ENCODE measurements at places on chromosomes 5 and 9. TPM values are rescaled to one million over a fixed set of nuclear protein-coding genes. Genes with fewer than 3 reads are reported as not detected.

The NR4A3 gene
- total RNA-seq = not detected

GRCh38 chr5:14450018-14450524 lies 131.5 kb upstream of the OTULINL start:
- DNase-seq = peak; percentile 59

The CCL27 gene
- not detected for total RNA-seq

The ARHGEF37 gene
- total RNA-seq = not detected

DNA sequence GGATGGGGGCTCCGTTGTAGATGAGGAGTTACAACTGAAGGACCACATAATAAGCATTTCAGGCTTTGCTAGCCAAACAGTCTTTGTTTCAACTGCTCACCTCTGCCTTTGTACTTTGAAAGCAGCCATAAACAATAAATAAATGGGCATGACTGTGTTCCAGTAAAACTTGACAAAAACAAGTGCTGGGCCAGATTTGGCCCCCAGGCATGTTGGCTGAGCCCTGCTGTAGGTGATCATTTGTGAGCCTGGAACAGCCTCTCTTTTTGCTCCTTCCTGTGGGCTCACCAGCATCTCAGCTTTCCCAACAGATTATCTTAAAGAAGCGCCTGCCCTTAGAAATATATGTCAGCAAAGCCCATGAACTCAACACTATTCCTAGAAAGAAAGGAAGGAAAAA lies 149.4 kb downstream of the GOLPH3 start:
- DNase-seq = no peak

GRCh38 chr5:180598797-180599589 lies 7.7 kb upstream of the SCGB3A1 start:
- DNase-seq = no peak

DNA sequence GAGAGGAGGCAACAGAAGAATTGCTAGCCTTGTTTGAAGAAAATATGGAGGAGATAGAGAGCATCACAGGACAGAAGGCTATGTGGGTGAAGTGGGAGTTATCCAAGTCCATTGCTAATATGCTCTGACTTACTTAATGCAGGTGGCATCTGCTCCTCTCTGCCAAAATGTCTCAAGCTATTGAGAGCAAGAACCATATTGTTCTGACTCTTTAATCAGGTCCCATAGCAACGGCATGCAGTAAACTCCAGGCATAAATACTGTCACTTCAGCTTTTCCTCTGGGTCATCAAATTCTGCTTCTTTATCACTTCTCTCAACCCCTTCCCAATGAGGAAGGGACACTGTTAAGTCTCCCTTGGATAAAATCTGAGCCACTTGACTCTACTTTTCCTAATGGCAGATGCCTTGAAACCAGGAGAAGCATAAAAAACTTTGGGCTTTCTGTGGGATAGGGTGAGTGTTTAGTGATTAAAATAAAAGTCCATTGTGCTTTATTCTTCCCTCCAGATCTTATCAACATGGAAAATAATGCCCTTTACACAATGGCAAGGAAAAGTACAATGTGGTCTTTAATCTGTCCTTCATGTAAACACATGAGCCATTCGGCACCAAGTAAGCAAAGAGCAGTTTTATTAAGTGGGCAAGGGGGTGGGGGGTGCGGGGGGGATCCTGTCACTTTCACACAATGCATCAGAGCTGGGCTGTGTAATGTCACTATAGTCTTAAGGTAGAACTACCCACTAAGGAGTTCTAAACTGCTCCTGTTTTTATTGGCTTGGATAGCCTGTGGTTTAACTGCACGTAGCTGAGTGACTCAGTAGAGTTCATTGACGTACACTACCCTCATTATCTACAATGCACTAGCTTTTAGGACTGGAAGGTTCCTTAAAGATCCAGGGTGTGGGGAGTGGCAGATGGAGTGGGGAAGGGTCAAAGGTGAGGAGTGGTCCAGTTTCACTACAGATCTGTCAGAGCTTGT lies 71.0 kb upstream of the TARS1 start:
- DNase-seq = no peak

The IL4 gene
- total RNA-seq = not detected

DNA sequence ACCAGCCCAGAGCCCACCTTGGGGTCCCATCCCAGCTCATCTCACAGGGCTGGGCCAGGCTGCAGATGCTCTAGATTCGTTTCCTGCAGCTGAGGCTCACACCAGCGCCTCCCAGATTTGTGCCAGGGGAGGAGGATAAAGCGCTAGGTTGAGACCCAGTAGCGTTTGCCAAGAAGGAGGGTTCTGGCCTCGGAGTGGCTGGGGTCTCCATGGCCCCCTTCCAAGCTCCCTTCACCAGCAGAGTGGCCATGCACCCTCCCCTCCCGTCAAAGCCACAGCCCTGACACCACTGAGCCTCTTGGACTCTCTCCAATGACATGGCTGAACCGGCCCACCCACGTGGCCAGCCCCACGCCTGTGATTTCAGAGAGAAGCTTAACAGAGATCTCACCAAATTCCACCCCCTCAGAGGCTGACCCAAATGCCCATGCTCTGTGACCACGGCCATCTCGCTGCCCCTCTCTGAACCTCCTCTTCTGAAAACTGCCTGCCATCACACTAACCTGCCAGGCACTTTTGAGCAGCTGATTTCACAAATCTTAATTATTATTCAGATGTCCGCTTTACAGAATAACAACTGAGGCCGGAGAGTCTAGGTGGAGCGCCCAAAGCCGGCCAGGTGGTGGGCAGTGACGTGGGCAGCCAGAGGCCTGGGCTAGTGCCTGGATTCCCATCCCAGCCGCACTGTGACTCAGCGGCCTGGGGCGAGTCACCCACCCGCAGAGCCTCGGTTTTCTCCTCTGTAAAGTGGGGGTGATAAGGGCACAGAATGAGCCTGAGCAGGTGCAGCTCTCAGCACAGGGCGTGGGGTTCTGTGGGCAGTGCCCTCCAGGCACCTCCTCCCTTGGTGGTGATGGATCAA lies 155.7 kb downstream of the C9orf50 start:
- no peak for DNase-seq

DNA sequence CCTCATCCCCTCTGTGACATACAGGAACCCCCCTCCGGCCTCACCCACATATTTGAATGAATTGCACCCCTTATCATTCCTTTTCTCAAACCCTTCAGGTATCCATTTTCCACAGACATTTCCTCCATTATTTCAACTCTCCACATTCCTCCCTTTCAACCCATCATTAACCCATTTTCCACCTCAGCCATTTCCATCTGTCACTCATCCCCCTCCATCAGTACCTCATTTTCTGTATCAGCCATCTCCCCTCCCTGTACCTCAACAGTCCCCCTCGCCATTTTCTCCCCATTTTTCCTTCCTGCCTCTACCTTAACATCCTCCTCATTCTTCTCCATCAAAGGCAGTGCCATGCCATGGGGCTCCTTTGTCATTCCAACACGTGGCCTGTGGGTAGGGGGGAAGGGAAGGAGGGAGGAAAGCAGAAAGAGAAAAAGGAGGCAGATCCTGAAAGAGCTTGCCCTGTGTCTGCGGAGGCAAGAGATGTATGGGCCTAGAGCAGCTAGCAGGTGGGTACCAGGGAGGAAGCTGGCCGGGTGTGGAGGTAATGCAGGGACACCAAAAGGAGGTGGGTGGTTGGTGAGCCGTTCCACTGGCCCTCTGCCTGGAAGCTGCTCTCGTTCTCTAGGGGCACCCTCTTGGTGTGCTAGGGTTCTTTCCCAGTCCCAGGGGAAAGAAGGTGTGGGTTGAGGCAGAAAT lies 1.5 kb downstream of the DNAJB5 start:
- peak; percentile 51 for DNase-seq

- DNase-seq = no peak
Observed at GRCh38 chr9:1273859-1274258, 223.7 kb downstream of the DMRT2 start.

The SPATA31A3 gene
- total RNA-seq = 0.20 TPM

- DNase-seq = peak; percentile 30
Observed at GRCh38 chr9:94157050-94157801, 73.0 kb downstream of the PTPDC1 start.

- DNase-seq = peak; percentile 38
Observed at GRCh38 chr5:54533541-54534190, 16.1 kb downstream of the SNX18 start.

DNA sequence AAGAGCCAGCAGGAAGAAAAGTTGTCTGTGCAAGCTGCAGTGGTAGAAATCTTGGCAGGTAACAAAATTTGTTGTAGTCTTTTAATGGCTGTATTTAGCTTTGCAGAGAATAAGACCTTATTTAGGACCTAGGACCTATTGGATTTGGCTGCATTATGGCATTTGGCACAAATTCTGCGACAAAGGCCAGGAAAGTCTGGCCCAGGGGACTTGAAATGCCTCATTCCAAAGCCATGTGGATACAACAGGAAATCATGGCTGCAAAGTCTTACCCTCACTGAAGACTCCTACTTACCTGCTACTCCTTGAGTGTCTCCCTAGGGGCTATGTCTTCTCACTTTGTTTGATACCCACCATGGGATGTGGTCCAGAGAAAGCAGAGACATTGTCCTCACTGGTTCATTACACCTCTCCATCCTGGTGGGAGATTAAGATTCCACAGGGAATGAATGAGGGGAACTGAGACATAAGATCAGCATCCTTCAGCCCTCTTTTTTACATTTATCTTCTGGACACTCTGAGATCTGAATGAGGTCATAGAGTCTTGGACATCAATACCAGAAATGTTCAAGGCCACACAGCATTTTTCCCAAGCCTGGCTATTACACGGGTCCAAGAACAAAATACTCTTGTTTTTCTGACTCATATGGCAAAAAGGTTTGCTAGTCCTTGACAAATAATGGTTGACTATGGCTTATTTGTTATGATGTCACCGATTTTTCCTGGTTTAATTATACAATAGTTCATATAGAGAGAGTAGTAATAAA lies 119.4 kb downstream of the PDE8B start:
- no peak for DNase-seq

- DNase-seq = no peak
Observed at GRCh38 chr9:98081477-98082219, 25.1 kb downstream of the NANS start.

DNA sequence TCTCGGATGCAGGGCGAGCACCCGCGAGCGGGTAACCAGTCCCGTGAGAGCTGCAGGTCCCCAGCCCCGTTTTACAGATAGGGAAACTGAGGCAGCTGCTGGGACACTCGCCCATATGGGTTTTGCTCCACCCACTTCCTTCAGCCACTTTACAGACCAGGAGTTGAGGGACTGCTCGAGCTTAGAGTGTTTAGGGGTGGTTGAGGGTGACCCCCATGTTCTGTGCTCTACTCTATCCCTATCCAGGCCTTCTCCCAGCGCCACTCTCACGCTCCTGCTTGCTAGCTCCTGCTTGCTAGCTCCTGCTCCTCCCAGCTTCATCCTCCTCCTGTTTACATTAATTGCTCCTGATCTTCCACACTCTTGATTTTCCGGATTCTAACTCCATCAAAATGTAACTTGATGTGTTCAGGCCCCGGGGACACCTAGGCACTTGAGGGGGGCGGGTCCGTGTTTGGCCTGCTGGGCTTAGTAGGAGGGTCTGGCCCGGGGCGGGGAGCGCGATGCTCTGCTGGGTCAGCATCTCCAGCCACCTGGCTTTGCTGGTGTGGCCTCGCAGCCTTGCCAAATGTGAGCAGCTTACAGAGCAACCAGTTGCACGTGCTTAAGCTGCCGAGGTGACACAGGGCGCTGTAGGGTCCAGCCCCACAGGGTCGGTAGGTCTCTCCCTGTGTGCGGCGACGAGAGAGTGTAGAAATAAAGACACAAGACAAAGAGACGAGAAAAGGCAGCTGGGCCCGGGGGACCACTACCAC lies 1.5 kb upstream of the PTGES2 start:
- DNase-seq = peak; percentile 37

The ELL2 gene
- total RNA-seq = 0.54 TPM

DNA sequence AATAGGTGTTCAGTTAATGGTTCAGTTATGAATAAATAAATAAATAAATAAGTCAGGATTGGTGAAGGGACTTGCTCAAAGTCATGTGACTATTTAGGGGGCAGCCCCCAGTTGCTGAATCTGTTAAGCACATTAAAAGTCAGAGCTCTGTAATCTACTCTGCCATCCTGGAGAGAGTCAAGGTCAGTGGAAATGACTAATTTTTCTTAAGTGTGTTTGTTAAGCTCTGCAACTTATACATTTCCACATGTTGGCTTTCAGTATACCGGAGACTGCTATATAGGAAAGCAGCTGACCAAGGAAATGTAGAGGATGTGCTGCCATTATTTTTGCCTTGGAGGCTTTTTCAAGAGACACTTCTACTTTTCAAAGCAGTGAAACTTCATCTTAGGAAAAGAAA lies 57.9 kb downstream of the KIAA1958 start:
- no peak for DNase-seq

DNA sequence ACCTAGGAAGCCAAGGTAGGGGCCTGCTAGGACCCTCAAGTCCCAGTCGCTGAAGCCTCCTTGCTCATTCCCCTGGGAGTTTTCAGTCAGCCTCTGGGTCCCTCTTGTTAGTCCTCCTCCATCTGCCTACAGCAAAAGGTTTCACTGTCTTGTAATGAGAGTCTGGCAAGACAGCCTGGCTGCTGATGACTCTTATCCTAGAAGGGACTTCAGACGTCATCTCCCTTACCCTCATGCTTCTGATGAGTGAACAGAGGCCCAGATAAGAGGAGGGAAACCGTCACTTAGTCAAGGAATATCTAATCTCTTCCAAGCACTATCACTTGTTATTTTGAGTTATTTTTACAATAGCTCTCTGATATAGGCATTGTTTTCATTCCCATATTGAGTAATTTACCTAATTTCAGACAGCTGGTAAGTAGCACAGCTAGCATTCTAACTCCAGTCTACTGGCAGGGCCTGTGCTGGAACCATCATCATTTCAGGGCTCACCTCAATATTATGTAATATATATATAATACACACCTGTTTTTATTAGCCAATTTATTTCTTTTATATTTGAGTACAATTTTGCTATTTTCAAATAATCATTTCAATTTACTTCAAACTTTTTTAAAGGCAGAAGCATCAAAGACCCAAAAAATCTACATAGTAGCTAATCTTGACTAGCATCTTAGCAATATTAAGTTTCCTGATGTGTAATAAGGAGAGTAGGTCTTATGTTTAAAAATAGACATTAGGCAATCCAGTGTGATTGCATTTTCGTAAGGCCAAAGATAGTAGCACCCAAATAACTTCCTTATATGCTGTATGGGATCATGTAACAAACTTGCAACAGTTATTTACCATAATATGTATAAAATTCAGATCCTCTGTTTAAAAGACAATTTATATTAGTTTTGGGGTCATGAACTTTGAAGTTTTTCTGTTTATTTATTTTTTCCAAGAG lies 7.9 kb downstream of the CMYA5 start:
- no peak for DNase-seq

The FAM151B gene
- 1.1 TPM for total RNA-seq

Data from G401 (cell line).